Stimulated activated CD8-positive, alpha-beta memory T cell treated with anti-CD3 and anti-CD28 coated beads, Interleukin-4, amount 100 ng/mL, for 4 hours (primary cell): ENCODE measurements at places on chromosomes 5 and 9.

- DNase-seq, result no peak
Observed at GRCh38 chr5:179161901-179162300, 101.7 kb downstream of the ZNF354C start.

DNA sequence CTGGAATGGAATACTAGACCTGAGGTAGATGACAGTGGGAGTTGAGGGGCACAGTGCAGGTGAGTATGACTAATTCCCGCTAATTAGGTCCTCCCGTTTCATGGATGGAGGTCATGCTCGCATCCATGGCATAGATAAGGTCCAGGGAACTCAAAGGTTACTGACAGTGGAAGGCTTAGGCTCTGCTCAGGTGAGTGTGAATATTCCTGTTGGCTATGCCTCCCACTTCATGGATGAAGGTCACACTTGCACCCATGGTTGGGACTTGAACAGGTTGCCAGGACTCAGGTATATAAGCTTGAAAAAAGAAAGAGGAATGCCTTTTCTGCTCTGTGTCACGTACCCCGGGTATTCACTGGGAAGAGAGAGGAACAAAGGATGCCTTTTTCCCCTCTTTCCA, 19.8 kb upstream of the UNC13B start:
- no peak for DNase-seq

GRCh38 chr5:67771221-67771620, 444.3 kb upstream of the PIK3R1 start:
- DNase-seq, result no peak

DNA sequence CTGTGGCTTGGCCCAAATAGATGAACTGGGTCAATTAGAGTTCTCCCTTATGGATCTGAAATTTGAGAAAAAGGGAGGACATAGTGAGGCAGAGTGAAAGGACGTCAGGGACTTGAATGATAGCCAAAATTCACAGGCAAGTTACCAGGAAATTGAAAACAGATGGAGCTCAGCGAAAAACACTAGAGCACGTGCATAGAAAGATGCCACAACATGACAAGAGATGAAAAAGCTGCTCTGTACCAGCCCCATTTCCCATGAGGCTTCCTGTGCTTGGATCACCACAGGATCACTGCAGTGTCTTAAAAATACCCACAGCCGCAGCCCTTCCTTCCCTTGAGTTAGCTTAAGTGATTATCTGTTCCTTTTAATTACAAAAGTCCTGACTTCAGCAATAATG, 39.0 kb upstream of the HOMER1 start:
- DNase-seq, result no peak

DNA sequence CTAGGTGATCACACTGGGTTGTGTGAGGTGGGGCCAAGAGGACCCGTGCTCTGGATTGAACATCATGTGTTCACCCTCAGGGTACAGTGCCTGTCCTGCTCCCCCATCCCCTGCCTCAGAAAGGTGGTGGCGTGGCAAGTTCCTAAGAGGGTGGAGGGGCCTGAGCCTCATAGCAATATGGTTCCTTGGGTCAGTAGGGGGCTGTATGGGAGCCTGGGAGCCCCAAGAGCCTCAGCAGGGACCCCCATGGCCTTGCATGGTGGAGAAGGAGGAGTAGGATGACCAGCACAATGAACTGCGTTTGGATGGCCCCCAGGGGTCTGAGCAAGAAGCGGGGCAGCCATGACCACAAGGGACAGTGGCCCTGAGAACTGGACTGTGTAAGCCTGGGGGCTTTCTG, 89.6 kb upstream of the SHB start:
- DNase-seq, result no peak

GRCh38 chr5:41954286-41954685, 29.2 kb downstream of the FBXO4 start:
- no peak for DNase-seq

DNA sequence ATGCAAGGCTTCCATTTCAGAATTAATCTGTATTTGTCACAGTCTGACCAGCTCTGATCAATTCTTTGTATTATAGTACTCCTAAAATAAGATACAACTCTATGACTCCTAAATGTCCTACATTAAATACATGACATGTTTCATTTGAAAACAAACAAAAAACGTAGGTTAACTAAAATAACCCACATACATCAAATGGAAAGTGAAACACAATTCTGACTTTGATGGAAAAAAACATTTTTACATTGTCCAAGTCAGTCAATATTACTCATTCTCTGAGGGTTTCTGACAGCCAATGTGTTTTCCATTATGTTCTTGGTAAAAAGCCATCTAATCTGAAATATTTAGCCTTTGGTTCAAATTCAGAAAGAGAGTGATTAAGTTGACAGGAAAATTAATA, 8.7 kb downstream of the HMGCS1 start:
- DNase-seq, result no peak

- no peak for DNase-seq
Observed at GRCh38 chr5:2430606-2431005, 320.9 kb downstream of the IRX2 start.

DNA sequence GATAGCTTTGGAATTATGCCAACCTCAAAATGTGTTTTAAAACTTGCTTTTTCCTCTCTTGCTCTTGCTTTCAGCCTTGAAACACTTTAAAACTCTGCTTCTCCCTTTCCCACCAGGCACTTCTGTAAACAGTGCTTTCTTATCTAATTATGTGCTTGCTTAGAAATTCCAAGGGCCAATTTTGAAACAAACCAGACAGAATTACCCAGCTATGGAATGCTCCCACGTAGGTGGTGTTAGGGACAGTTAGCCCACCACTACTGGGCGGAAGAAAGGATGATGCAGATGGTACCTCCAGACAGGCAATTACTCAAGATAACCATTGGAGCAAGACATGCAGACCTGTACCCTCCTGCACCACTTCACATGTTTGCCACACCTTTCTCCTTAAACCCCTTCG, 523.0 kb upstream of the PTPRD start:
- no peak for DNase-seq

DNA sequence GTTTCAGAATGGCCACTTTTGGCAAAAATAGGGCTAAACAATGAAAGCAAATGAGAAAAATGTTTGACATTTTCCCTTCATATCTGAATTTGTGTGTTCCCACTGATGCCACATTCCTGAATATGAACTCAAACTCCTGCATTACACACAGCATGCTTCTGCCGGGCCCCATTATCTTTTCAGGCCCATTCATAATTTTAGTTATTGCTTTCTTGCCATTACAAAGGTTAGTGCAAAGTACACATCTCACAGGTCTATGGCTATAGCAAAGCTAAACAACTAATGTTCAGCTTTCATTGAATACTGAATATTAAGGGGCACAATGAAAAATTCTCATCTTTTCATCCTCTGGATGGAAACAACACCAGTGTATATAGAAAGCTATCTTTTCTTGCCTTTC, 568.9 kb upstream of the ZNF608 start:
- DNase-seq, result no peak

DNA sequence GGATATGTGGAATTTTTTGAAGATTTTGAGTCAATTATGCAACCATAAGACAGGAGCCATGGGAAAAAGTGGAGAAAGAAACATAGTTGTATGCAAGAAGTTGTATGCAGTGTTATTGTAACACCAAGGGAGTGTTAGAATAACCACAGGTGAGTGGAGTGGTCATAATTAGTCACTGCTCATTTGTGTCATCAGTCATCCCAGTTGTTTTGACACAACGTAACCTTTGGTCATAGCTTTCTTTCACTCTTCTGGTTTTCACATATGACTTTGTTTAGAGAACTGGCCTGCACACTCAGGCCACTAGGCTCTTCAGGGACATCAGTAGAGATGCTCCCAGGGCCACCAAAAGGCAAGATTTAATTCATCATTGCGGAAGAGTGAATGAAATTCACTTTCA, 158.7 kb upstream of the HMHB1 start:
- DNase-seq, result no peak

DNA sequence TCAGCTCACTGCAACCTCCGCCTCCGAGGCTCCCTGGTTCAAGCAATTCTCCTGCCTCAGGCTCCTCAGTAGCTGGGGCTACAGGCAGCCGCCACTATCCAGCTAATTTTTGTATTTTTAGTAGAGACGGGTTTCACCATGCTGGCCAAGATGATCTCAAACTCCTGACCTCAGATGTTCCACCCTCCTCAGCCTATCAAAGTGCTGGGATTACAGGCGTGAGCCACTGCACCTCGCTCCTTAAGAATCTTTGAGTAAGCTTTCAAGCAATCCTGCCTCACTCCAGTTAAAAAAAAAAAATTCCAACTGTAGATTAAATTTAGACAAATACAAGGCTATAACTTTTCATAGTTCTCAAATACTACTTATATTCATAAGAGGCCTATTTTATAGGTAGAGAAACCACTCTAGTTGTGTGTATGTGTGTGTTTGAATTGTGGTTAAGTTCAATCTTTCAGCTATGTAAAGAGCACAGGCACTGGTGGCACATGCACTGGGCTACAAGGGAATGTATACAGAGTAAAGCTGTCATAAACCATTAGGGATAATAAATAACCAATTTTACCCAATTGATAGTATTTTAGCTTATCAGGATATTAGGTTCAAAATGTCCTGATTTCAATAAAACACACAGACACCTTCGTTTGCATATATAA, 50.6 kb upstream of the RAPGEF6 start:
- DNase-seq, result no peak

DNA sequence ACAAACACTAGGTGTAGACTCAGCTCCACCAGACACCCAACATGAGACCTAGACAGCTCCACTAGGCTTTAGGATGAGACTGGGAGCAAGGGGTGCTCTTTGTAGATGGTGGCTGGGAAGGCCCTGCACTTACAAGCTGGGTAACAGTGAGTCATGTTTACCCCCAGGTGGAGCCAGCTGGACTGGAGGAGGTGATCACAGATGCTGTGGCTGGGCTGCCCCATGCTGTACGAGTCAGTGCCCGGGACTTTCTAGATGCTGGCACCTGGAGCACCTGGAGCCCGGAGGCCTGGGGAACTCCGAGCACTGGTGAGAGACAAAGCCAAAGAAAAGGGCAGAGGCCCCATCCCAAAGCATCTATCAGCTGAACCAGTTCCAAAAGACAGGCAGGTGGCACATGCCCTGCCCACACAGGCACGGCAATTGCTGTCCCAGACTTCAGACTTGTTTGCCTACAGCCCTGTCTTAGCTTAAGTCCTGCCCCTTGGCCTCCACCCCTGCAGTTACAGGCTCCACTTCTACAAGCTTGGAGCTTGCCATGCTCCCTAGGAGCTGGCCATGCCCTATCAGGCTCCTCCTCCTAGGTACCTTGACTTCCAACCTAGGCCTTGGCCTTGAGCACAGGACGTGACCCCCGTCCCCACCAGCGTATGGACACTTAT, 2.7 kb downstream of the CCL27 start:
- DNase-seq, result no peak

- DNase-seq, result no peak
Observed at GRCh38 chr5:148542812-148543211, 111.5 kb downstream of the HTR4 start.

- no peak for DNase-seq
Observed at GRCh38 chr5:123705741-123706140, 193.8 kb downstream of the CSNK1G3 start.

- no peak for DNase-seq
Observed at GRCh38 chr5:131042021-131042789, 122.9 kb downstream of the HINT1 start.

GRCh38 chr9:123169926-123170325, 98.5 kb downstream of the STRBP start:
- no peak for DNase-seq

DNA sequence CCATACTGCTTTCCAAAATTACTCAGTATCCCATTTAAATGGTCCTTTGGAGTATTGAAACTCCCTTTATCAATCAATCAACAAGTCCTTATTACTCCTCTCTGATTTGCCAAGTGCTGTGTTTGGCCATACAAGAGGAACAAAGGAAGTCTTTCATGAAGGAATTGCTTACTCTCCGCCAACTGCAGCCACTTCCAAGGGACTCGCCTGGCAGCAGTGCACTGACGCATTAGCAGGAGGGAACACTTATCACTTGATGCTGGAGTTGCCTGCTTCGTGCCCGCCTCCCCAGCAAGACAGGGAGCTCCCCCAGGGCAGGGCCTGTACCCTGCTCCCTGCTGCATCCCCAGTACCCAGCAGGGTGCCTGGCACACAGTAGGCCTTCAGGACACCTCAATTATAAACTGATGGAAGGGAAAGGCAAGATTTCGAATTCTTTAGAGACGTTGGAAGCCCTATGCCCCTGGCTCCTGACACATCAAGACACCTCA, 97.9 kb downstream of the CRB2 start:
- DNase-seq, result no peak
